ENCODE measurements at places on chromosomes 6 and 20.

GRCh38 chr6:151103266-151103665 is 136.5 kb upstream of the AKAP12 start:
- DNase-seq, result no peak

DNA sequence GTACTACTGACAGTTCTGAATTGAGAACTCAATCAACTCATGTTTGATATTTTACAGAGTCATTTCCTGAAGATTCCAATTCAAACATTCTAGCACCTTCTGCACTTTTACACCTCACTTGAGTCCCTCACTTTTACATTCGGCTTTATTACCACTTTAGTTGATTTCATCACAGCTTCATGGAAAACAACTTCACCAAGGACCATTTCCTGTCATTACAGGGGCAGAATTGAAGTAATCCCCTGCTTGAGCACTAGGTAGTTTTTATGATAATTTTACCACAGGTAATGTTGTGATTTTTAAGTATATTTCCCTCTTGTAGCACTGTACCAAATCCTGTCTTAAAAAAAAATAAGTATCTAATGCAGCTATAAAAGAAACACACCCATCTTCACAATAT is 312.9 kb downstream of the BTBD9 start:
- no peak for DNase-seq

DNA sequence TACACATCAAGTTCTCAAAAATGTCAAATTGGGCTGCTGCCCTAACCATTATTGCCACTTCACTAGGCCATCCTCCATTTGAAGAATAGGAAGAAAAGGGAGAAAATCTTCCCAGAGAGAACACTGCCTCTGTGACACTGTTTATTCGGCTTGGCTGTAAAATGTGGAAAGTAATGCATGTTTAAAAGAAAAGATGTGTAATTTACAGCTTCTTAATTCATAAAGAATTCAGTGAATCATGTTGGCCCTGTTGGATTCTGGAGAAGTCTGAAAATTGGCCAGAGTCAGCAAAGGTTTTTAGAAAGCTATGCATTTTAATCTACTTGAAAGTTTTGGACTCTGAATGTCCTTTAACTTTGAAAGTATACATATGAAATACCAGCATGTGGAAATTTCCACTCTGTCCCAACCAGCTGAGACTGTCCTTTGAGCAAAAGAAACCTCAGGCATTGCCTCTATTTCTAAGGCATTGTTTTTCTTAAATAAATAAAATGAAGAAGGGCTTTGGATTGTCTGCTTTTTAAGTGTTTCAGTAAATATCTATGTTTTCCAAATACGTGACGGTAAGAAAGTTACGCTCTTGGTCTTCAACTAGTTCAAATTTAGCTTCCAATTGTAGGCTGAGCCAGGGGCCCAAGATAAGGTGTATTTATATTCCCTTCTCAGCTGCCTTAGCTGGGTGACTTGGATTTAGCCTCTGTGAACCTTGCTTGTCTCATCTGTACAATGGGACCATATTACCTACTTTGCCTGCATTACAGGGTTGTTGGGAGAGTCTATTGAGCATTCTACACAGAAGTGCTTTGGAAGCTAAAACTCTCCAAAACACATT is 222.2 kb downstream of the UST start:
- DNase-seq, result peak; percentile 83

DNA sequence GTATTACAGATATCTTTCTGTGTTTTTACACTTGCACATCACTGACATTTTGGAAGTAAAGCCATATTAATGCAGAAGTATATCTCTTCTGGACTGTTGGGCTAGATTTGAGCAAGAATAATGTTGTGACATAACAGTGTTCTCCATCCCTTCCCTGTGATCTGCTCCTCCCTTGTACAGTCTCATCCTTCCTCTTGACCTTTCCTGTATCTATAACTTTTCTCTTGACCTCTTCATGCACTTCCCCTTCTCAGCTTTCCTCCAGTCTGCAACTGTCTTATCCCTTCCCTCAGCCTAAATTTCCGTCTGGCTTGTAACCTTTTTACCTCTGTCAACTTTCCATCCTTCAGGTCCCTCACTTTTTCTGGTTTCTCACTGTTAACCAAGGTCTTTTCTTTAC is 29.8 kb downstream of the NCOA3 start:
- no peak for DNase-seq

GRCh38 chr6:24797596-24798216 is 1.0 kb downstream of the ARMH2 start:
- DNase-seq, result peak; percentile 10

DNA sequence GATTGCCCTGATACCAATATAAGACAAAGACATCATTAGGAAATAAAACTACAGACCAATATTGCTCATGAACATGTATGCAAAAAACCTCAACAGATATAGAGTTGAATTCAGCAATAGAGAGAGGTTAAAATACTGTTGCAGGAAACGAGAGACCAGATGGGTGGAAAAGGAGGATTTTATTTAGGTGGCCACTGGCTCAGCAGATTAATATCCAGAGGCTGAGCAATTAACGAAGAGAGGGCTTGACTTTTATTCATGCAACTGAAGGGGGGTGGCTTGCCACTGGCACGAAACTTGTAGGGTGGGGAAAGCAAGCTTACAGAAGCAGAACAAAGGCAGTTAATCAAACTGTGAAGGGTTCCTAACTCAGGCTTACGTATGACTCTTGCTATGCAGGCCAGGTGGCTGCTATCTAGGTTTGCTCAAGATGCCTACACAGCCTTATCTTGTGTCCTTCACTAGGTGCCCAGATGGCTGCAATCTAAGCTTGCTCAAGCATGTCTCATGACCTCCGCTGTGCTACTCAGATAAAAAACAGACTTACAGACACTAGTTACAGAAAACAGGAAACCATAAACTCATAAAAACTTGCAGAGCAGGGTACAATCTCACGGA is 126.4 kb downstream of the MMUT start:
- no peak for DNase-seq

DNA sequence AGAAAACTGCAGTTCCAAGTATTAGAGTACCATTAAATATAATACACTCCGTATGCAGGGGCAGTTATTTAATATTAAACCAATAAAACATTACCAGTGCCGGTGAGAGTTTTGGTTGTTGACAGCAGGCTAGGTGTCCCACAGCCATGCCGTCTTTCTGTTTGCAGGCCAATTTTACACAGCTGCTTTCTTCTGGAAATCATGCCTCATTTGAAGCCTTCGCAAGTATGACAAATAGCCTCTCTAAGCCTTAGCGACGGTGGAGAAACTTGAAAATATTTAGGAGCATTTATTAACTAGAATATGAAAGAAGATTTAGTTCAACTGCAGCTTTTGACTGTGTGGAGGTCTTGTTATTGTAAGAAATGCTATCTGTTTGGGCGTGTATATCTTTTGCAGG is 226.0 kb downstream of the BMP2 start:
- no peak for DNase-seq

DNA sequence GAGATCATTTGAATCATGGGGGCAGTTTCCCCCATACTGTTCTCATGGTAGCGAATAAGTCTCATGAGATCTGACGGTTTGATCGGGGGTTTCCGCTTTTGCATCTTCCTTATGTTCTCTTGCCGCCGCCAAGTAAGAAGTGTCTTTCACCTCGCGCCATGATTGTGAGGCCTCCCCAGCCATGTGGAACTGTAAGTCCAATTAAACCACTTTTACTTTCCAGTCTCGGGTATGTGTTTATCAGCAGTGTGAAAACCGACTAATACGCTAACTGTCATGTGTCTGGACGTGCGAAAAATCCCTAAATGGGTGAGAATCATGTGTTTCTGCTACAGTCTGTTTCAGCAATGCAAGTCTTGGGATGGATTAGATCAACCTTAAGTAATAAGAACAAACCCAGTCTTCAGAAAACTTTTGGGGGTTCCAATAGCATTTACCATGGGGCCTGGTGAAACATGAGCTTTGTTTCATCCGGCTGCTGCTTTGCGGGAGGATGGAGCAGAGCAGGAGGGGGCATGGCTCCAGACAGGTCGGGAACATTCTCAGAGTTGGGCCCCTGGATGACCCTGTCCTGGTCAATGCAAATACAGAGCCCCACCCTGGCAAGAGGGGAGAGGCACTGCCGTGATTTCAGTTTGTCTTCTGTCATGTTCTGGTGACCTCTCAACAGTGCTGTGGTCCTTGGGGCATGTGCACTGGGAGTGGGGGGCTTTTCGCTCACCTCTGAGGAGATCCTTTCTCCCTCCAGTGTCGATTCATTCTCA is 41.5 kb downstream of the CTCFL start:
- no peak for DNase-seq

DNA sequence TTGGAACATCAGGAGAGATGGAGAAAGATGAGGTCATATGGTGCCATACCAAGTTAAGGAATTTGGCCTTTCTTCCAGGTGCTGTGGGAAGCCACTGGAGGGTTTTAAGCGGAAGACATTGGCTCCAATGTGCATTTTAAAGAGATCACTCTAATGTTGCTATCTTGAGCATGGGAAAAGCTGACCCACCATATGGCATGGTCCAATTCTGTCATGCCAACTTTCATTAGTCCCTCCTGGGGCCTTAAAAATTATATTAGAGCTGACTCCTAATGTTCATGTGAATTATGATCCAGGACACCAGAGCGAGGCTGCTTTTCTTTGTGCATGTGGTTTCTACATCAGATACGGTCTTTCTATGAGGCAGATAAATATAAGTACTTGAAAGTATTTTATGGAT is 335.0 kb upstream of the TSHZ2 start:
- no peak for DNase-seq

- peak; percentile 77 for DNase-seq
These were observed 832.6 kb downstream of the QKI start for GRCh38 chr6:164247106-164247505.

DNA sequence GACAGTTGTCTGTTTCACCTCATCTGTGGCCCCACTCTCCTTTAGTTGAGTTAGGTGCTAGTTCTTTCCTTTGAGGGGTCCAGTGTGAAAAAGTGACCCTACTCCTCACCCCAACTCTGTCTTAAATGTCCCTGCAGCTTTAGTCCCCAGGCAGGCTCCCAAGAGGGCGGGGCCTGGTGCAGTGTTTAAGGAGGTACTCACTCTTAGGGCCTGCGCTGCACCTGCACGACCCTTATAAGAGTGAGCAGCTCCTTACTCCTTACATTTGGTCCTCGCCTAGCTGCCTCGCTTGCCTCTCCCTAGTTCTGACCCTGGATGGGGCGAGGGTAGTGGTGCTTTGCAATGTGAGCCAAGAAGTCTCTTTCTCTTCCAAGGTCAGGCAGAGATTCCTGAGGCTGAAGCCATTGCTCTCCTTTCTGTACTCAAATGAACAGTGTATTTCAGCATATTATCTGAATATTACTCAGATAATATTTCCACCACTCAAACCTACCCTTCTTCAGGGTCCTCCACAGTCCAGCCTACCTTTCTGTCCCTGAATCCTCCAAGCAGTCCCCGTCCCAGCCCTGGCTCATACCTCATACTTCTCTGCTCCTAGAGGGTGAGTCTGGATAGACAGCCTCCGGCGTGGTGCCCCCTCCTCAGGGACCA is 11.9 kb upstream of the VEGFA start:
- DNase-seq, result no peak

GRCh38 chr20:25032065-25032477 is 25.9 kb downstream of the ACSS1 start:
- DNase-seq, result no peak

DNA sequence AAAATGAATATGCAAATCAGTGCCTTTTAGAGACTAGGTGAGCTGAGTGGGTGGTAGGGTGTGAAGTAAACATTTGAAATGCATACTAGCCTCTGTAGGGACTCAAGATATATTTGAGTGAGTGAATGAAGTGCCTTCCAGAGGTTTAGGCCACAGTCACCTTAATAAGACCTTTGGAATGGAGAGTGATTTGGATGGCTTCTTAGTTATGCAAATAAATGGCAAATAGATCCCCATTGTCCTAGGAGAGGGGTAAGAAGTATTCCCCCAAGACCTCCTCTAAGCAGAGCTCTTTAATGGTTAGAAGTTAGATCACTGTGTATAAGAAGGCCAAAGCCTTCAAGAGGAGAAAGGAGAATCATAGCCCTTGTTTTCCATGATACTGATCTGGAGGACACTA is 47.8 kb upstream of the IMPG1 start:
- DNase-seq, result no peak

DNA sequence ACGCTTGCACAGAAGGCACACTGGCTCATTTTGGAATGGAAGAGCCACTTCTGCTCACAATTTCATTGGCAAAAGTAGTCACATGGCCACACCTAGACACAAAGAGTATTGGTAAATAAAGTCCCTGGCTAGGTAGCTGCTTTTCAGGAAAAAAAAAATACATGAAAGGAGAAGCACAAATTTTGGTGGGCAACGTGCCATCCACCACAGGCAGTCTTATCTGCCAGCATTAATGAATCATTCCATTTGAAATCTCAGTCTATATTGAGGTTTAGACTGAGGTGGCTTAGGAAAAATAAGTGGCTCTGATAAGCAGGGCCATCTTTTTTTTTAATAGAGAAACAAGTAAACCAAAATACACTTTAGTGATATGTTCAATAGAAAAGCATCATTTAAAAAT is 44.3 kb downstream of the ADGRB3 start:
- no peak for DNase-seq

DNA sequence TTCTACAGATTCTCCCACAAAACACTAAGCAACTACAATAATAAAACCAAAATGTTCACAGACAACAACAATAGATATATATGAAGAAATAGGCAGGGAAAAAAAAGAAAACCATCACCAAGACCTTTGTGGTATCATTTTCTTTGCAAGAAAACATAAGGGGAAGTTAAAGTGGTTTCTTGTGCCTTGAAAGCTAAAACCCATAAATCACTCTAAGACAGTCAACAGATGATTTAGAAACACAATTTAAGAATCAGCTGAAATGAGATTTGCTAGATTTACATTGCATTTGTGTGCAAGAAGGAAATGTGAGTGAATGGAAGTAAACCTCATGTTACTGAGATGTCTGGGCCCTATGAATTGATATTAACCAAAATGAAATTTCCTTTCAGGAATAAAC is 1265.4 kb upstream of the GJE1 start:
- DNase-seq, result no peak

DNA sequence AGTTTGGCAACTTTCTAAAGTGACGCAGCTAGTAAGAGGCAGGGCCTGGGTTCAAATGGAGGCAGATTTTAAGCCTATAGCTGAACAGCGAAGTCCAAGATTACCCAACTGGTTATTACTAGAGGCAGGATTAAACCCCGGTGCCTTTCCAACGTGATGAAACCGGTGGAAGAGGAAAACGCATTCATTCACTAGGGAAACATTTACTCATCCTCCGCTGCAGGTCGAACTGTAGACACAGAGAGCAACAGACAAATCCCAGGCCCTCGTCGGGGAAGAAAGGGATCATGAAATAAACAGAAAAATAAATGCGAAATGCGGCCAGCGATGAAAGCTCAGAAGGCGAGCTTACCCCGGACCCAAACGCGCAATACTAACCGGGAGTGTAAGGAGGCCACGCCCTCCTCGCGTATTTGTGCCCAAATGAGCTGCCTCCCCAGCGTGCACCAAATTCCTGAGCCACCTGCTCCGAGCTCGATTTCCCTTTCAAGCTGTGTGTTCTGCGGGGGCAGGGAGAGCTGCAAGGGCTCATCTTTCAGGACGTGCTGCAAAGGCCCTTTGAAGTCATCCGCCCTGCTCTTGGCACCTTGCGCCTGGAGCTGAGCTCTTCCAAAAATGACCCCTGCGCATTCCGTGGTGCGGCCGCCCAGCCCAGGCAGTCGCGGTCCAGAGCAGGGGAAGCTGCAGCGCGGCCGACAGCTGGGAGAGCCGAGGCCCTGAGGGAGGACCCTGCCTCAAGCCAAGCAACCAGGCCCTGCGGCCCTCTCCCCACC is 46.9 kb downstream of the PDYN start:
- DNase-seq, result no peak
